Glutamatergic neuron (in vitro differentiated cells): ENCODE measurements at places on chromosomes 3 and 15.

GRCh38 chr3:181317508-181317907 is 328.0 kb upstream of the DNAJC19 start:
- DNase-seq = peak; percentile 51

GRCh38 chr15:99414755-99415731 is 150.7 kb upstream of the MEF2A start:
- no peak for DNase-seq

- DNase-seq = no peak
These were observed 112.3 kb downstream of the CHCHD6 start for GRCh38 chr3:126816298-126816697.

GRCh38 chr3:72078676-72079368 is 293.9 kb upstream of the PROK2 start:
- no peak for DNase-seq

GRCh38 chr15:51853998-51854397 is 24.5 kb downstream of the TMOD3 start:
- DNase-seq = no peak

DNA sequence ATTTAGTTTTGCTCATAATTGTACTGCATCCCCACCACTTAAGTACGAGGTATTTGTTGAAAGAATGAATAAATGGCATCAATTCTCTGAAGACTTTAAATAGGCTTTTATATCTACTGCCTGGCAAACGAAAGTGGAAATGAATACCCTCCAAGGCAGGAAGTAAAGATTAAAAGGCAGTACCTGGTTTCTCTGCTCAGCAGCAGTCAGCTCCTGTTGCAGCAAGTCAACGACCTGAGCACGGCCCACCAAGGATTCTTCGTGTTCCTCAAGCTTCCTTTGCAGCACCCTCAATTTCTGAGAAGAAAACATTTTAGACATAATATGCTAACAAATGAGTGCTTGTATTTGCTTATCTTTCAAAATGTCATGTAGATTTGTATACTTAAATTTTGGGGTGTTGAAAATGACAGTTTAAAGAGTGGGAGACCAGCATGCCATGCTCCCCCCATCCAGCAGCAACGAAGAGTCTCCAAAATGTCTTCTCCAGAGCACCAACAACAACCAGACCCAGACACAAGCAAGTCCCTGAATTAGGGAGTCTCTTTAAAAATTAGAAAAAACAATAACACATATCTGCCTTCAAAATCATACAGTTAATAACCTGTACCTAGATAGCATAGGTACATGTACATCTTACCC is 31.2 kb downstream of the GOLGB1 start:
- no peak for DNase-seq

DNA sequence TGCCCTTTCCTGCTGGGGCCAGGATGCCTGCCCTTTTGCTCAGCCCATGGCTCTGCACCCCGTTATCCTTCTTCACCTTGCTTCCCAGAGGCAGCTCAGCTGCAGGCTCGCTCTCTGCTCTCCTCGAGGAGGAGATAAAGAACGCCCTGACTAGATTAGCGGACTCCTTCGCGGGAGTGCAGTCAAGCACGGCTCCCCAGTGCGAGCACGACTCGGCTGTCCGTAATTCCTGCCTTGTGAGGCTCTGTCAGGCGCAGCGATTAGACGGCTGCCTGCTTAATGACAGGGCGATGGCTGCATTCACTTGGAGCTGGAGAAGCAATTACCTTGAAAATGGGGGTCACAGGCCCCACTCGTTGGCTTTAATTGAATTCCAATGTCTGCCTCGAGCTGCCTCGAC is 25.9 kb downstream of the TLE3 start:
- DNase-seq = no peak

- DNase-seq = no peak
These were observed 46.2 kb downstream of the WDR72 start for GRCh38 chr15:53713218-53713617.

DNA sequence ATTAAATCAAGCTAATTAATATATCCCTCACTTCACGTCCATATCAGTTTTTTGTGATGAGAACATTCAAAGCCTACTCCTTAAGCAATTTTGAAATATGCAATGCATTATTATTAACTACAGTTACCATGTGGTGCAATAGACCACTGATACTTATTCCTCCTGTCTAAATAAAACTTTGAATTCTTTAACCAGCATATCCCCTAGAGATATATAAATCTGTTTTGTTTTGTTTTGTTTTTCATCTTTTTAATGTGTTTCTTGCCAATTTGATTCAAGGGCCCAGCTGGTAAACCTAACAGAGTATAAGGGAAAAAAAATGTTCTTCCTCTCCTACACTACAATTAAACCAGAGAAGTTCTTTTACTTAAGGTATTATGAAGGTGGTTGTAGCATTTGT is 524.2 kb downstream of the NAALADL2 start:
- DNase-seq = no peak

GRCh38 chr15:94028809-94029208 is 202.6 kb upstream of the MCTP2 start:
- no peak for DNase-seq

GRCh38 chr15:94021621-94022320 is 209.6 kb upstream of the MCTP2 start:
- DNase-seq = no peak

- peak; percentile 69 for DNase-seq
These were observed 305.9 kb downstream of the CACNA2D3 start for GRCh38 chr3:54427941-54428871.

GRCh38 chr15:77002436-77002835 is 7.5 kb downstream of the PSTPIP1 start:
- DNase-seq = no peak

DNA sequence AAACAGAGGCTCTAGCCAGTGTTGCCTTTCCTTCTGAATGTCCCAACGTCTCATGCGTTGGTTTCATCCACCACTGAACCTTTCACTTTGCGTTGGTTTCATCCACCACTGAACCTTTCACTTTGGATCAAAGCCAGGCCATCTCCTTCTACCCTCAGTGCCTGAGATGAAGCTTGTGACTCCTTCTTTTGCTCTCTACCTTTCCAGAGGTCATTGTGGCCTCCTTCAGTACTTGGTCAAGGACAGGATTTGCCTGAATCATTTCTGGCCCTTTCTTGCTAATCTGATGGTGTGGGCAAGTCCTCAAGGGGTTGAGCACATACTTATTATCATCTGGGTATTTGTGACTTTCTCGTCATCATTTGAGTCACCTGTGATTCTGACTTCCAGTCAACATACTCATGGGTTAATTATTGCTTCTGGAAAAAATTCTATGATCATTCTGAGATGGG is 50.0 kb downstream of the SELENOT start:
- no peak for DNase-seq

GRCh38 chr3:55488398-55489055 is 1.4 kb upstream of the WNT5A start:
- DNase-seq = no peak

- DNase-seq = no peak
These were observed 48.1 kb downstream of the CFAP20DC start for GRCh38 chr3:59001675-59002074.

DNA sequence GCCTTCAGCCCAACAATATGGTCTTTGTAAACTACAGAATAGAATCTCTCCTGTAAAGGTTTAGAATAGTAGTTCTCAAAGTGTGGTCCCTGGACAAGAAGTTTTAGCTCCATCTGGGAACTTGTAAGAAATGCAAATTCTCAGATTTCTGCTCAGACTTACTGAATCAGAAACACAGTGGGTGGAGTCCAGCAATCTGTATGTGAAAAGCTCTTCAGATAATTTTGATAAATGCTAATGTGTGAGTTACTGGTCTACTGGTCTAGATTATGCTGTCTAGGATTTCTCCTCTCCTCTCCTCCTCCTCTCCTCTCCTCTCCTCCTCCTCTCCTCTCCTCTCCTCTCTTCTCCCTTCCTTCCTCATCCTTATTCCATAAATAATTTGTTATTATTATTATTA is 57.5 kb downstream of the RBMS3 start:
- DNase-seq = no peak

DNA sequence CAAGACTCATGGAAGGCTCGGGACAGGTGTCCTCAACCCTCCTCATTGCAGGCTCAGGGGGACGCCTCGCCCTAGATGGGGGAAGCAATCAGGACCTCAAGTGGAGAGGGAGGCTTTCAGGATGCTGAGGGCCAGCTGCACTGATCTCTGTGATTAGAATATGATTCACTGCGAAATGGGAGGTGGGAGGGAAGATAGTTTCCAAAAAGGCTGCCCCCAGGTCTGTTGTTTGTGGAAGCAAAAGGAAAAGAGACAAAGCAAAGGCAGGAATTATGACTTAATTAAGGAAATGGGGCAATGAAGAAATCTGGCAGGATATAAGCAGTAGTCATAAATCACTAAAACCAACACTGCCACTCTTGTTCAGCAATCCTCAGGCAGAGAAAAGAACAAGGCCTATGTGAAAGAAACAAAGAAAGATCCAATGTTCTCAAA is 85.6 kb upstream of the ABHD17C start:
- no peak for DNase-seq

- no peak for DNase-seq
These were observed 6.1 kb upstream of the HHATL start for GRCh38 chr3:42708611-42709151.

DNA sequence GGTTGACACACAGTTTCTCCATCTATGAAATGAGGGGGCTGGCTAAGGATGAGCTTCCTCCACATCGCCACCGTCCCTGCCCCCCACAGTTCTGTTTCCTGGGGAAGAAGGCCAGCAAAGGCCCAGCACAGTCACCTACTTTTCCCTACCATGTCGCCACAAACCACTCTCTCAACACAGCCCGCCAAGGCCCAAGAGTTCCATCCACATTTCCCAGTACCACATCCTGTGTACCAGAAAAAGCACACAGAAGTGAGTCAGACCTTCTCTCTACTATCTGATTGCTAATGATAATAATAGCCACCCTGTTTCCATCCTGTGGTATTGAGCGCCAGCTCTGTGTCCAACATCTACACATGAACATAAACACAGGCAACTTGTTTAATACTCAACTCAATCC is 30.3 kb upstream of the C15orf39 start:
- no peak for DNase-seq

- no peak for DNase-seq
These were observed 1.4 kb downstream of the GATA2 start for GRCh38 chr3:128491691-128491940.

DNA sequence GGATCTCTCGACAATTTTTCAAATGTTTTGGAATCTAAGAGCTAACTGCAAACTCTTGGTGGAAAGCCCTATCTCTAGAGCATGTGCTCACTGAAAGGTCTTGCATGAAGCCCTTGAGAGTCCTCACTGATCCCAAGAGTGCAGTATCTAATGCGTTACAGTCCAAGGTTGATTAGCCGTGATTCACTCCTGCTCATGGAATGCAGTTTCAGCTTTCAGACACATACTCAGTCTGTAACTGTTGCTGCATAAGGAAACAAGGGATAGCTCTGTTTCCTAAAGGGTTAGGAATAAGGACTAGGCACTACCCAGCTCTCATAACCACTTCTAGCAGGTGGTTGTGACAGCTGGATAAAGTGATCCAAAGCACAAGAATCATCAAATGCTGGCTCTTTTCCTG is 687.4 kb upstream of the CFAP20DC start:
- no peak for DNase-seq

- peak; percentile 67 for DNase-seq
These were observed 23.5 kb downstream of the DUSP7 start for GRCh38 chr3:52032702-52033408.

- peak; percentile 95 for DNase-seq
These were observed at the start of gene CAPN7 for GRCh38 chr3:15205934-15206661. Gene CAPN7 (plus strand): TSS chr3:15206246. CDS start chr3:15206496, 250 bp downstream.

GRCh38 chr15:39451121-39451688 is 129.7 kb upstream of the THBS1 start:
- DNase-seq = no peak

GRCh38 chr15:86840996-86841395 is 761.3 kb downstream of the AGBL1 start:
- no peak for DNase-seq

GRCh38 chr3:72976281-72976741 is 20.3 kb upstream of the PPP4R2 start:
- no peak for DNase-seq

- no peak for DNase-seq
These were observed 123.8 kb downstream of the B3GALNT1 start for GRCh38 chr3:160981217-160981938.

GRCh38 chr3:48128774-48129173 is 59.4 kb downstream of the CDC25A start:
- DNase-seq = no peak
